ENCODE measurements at places on chromosomes 2 and 18.
A peak's percentile ranks its signal among the peaks of the same experiment; 100 is the strongest.

DNA sequence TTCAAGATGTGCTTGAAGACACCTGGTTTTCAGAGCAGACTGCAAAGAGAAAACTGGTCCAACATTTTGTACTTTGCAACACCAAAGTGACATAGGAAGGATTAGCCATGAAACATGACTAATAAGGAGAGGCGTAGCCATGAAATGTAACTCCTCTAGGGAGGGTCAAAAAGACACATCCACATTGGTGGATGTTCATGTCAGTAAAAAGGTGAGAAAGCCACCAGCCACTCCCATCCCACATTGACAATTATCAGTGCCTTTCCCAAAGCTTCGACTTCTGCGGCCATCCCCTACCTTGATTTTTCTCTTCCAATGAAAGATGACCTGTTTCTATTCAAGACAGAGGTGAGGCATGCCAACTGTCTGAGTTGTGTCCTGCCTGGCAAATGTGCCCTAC, 223.2 kb downstream of the ALK start:
- DNase-seq: peak; percentile 41

GRCh38 chr2:23380562-23381065, 4.4 kb upstream of the KLHL29 start:
- DNase-seq: peak; percentile 88

DNA sequence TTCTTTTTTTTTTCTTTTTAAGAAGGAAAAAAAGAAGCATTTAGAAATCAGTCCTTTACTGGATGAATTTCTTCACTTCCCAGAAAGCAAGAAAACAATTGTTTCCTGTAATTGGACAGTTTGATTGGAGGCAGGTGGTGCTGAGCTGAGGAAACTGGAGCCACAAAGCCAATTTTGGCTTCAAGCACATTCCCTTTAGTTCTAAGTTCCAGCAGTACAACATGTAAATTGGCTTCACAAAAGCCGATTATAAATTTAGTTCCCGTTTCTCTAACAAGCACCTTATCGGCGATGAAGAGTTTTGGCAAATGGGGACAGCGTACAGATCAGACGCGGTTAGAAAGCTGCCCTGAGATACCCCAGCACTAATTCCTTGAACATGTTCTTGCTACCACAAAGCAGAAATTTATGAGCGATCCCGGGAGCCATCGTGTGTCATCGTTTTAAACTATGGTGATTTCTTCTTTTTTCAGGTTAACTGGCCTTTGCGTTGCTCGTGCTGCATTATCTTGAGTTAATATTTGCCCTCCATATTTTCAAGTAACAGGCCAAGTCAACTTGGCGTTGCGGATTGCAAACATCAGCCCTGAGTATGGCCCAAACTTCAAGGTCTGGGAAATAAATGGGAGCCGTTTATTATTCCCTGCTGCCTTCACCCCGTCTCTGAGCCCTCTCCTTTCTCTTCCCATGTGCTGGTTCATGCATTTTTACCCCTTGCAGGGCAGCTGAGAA, 190.4 kb upstream of the ID2 start:
- DNase-seq: no peak

DNA sequence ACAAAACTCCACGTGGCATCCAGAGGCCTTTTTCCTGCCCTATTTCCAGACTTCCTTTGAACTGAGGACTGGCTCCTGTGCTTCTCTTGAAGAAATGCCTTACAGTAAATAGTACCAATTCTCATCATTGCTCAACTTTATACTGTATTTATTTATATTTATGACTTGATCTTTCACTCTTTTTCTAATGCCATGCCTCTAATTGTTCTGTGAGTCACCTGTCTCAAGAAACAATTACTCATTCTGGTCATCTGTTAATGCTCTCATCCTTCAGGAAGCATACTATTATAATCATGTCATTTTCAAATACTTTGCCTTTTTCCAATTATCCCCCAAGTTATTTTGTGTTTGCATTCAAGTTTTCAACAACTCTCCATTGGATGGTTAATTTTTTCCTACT, 85.9 kb downstream of the DCDC2C start:
- DNase-seq: peak; percentile 75

DNA sequence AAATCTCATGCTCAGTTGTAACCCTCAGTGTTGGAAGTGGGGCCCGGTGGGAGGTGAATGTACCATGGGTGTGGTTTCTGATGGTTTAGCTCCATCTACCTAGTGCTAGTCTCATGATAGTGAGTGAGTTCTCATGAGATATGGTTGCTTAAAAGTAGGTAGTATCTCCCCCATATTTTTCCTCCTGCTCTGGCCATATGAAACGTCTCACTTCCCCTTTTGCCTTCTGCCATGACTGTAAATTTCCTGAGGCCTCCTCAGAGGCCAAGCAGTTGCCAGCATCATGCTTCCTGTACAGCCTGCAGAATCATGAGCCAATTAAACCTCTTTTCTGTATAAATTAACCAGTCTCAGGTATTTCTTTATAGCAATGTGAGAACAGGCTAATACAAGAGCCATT, 62.8 kb upstream of the RNF152 start:
- DNase-seq: no peak

Data from kidney tubule cell (primary cell).